A549 treated with GW870086 at 1 μM for 4 hours (cell line): ENCODE measurements at places on chromosomes 6 and 20. TPM values are rescaled to one million over a fixed set of nuclear protein-coding genes. Genes with fewer than 3 reads are reported as not detected.

The EIF6 gene
- total RNA-seq: 409 to 463 TPM (median 412 TPM) in 5 replicates

The TRDN gene
- total RNA-seq: not detected in 5 replicates

The FOXF2 gene
- 17.4 to 22.0 TPM (median 21.4 TPM) in 5 replicates for total RNA-seq

The WFDC12 gene
- total RNA-seq: not detected in 5 replicates
